NCI-H187 treated with DMSO at 0.1 percent for 48 hours (cell line): ENCODE measurements at places on chromosomes 3 and 15.

GRCh38 chr3:16322189-16322588 is 57.2 kb downstream of the OXNAD1 start:
- no peak for DNase-seq

- DNase-seq, result no peak
Measured at GRCh38 chr3:171876680-171877147, 33.6 kb downstream of the TMEM212 start.

GRCh38 chr3:163939926-163940325 is 1138.4 kb downstream of the SI start:
- no peak for DNase-seq

DNA sequence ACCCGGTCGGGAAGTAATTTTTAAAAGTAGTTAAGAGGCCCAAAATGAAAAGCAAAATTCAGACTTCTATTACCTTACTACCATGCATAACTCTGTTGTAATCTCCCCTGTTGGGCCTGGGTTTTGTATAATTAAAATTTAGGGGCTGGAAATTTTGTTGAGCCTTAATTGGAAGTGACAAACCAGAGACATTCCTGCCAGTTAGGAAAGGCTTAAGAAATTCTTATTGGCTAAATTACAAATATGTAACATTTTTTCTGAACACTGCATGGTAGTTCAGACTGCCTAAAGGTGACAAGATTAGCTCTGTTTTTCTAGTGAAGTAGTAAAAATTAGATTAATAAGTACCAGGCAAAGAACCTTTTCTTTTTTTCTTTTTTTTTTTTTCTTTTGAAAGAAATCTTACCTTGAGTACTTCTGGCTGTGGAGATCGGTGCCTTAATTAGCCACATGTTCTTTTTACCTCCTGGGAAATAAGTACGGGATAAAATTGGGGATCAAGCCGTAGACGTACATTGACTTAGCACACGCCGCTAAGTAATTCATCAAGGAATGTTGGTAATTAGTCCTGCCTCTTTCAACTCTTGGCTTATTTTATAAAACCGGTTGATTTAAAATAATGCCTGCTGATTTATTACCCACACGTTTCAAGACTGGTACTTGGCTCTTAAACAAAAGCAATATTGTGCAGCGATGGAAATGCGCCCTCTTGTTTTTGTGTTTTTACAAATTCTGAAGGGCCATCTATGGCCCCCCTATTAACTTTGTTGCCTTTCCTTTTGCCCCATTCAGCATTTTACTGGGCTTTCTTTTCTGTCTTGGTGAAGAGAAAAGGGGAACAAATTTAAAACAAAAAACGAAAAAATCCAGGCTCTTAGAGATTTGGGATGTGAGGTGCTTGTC is 111.2 kb upstream of the SAMMSON start:
- DNase-seq, result no peak

GRCh38 chr3:15152184-15152583 is 53.2 kb upstream of the RBSN start:
- no peak for DNase-seq

GRCh38 chr3:127770671-127771355 is 51.5 kb downstream of the MGLL start:
- DNase-seq, result no peak

- no peak for DNase-seq
Measured at GRCh38 chr3:7573330-7573729, 712.4 kb downstream of the GRM7 start.
